ENCODE measurements at places on chromosomes 1 and 21. TPM values are rescaled to one million over a fixed set of nuclear protein-coding genes. Genes with fewer than 3 reads are reported as not detected.

TRAF3IP3 gene
- 194 TPM for total RNA-seq

URB1 gene
- total RNA-seq, result 30.9 TPM

ATP1A4 gene
- total RNA-seq, result not detected

GRCh38 chr1:215566556-215567490, at the start of gene KCTD3:
TSS of gene KCTD3 (plus strand) at chr1:215567304. CDS start at chr1:215567686, 382 bp downstream.
- DNase-seq, result peak; percentile 42

SPATA21 gene
- total RNA-seq, result not detected

DNA sequence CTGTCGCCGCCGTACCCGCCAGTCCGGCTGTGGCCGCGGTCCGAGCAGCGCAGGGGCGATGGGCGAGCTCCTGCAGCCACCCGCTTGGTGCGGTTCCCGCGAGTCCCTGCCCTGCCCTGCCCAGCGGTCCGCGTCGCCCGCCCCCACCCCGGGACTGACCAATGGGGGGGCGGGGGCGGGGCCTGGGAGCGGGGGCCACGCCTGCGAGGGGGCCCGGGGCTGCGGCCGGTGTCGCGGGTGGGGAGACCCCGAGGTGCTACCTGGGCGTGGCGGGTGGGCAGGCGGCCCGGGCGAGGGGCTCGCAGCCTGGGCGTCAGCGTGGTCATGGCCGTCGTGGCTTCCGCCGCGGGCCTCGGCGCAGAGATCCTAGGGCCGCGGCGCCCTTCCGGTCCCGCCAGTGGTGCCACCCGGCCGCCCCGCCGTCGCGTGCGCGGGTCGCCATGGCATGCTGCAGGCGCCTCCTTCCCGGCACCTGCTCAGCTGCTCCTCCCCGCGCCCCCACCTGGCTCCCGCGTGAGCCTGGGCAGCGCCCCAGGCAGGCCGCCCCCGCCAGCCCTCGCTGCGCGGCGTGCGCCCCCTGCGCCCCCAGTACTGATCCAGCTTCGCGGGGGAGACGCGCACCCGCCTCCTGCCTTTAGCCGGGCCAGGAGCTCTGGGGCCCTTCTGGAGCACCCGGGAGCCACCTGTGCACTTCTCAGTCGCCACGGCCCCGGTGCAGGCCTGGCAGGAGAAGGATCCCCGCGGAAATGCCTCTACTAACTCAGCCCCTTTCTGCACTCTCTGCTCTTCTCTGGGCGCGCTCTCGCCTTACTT, at the start of gene BMP8B:
Gene BMP8B, minus strand, starts transcription at position 108 of the 813 bp plus-strand sequence. CDS start 380 bp downstream, outside the sequence.
- peak; percentile 52 for DNase-seq

S100A8 gene
- total RNA-seq, result not detected

DNA sequence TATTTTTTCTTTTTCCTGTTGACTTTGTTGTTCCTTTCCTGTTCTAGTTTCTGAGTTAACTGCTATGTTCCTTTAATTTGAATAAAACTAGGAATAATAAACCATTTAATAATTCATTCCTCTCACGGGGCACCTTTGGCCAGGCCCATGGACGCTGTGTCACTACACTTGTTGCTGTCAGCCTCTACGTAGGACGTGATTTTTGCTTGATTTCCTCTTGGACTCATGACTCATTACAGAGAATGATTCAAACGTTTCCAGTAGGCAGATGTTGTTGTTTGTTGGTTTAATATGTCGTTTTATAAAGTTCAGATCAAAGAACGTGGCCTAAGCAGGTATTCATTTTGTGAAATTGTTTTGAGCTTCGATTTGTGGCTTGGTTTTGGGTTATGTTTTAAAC, 9.1 kb upstream of the SLC19A1 start:
- peak; percentile 73 for DNase-seq

- no peak for DNase-seq
Measured at GRCh38 chr1:248136811-248137210, 8.1 kb upstream of the OR2M5 start.

GRCh38 chr1:161013488-161014230, 7.3 kb downstream of the F11R start:
- DNase-seq, result peak; percentile 87

- no peak for DNase-seq
Measured at GRCh38 chr1:192038567-192038966, 119.7 kb upstream of the RGS18 start.

CYP2J2 gene
- total RNA-seq, result 0.83 TPM

GRCh38 chr1:114691061-114691460, 4.3 kb downstream of the AMPD1 start:
- no peak for DNase-seq

- DNase-seq, result no peak
Measured at GRCh38 chr1:147851149-147851548, 51.4 kb upstream of the GJA8 start.

DNA sequence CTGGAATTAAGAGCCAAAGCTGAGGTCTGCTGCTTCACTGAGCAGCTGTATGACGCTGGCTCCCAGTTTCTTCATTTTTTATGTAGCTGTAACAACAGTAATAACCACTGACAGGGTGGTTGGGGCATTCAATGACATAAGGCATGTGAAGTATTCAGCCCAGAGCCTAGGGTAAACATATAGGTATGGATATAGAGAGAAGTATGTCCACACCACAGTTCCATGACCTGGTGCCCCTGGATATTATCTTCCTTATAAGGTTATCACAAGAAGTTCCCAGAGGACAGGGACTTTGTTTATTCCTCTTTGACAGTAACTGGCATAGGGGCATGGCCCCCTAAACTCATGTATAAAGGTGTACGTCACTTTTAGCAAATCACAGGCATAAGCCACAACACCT, 14.7 kb downstream of the RAB42 start:
- no peak for DNase-seq

PIK3CD gene
- total RNA-seq, result 152 TPM

- peak; percentile 75 for DNase-seq
Measured at GRCh38 chr1:45018599-45019230, 6.7 kb downstream of the UROD start.

GRCh38 chr1:56957931-56958330, 7.9 kb downstream of the C8B start:
- no peak for DNase-seq

GRCh38 chr1:189606795-189607476, 870.7 kb downstream of the BRINP3 start:
- DNase-seq, result no peak

DNA sequence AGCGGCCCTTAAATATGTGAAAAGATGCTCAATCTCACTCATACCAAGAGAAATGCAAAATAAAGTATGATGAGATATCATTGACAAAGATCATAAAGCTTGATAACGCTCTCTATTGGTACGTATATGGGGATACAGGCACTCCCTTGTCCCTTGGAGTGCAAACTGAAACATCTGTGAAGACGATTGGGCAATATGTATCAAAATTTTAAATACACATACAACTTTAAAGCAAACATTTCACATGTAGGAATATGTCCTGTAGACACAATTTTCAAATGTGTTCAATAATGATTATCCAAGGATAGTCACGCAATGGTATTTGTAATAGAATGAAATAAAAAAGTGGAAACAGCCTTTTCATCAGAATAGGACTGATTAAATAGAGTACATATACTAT, 2.0 kb upstream of the GJB3 start:
- no peak for DNase-seq

GRCh38 chr1:115666702-115667101, 24.9 kb downstream of the VANGL1 start:
- no peak for DNase-seq

GRCh38 chr1:168835176-168835575, 106.2 kb upstream of the DPT start:
- no peak for DNase-seq

GRCh38 chr1:56703747-56704146, 58.6 kb downstream of the PRKAA2 start:
- DNase-seq, result no peak

- DNase-seq, result peak; percentile 30
Measured at GRCh38 chr1:183609313-183609712, 19.1 kb upstream of the NCF2 start.

GUCA2A gene
- not detected for total RNA-seq

DNA sequence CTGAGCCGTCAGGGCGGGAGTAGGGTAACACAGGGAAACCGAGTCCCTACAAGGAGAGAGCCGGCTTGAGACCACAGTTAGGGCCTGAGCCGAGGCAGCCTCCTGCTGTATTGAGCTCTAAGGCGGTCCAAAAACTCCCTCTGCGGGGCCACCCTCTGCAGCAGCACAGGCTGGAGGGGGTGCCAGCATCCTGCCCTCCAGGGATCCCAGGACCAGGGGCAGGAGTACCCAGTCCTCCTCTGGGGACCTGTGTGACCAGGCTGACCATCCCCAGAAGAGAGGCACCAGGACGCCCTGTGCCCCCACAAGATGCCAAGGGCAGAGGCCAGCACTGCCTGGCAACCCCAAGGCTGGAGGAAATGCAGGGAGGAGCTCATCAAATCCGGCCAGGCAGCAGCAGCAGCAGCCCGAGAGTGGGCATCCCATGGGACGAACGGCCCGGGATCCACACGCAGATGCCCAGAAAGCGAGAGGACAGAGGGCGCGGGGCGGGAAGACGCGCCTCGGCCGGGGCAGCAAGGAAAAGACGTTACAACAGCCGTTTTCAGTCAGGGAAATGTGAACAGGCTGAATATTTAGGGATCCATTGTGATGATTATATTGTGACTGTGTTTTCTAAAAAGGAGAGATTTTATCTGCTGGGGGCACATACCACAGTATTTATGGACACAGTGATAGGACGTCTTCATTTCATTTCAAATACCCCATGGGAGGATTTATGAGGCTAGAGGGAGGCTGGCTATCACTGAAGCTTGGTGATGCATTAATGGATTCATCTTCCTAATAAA, 57.1 kb upstream of the COL18A1 start:
- no peak for DNase-seq

TTC39A gene
- not detected for total RNA-seq

SMIM1 gene
- 2.2 TPM for total RNA-seq

- DNase-seq, result peak; percentile 84
Measured at GRCh38 chr1:116556289-116557006, 14.4 kb downstream of the CD58 start.

CYYR1 gene
- total RNA-seq, result not detected

- no peak for DNase-seq
Measured at GRCh38 chr1:180218806-180219765, 11.0 kb upstream of the LHX4 start.

DRAXIN gene
- total RNA-seq, result 0.18 TPM

BRINP3 gene
- total RNA-seq, result not detected

- DNase-seq, result no peak
Measured at GRCh38 chr21:42607525-42608102, 45.8 kb upstream of the PDE9A start.

- no peak for DNase-seq
Measured at GRCh38 chr1:219566951-219567947, 45.7 kb downstream of the ZC3H11B start.

CFHR4 gene
- total RNA-seq, result not detected

DNA sequence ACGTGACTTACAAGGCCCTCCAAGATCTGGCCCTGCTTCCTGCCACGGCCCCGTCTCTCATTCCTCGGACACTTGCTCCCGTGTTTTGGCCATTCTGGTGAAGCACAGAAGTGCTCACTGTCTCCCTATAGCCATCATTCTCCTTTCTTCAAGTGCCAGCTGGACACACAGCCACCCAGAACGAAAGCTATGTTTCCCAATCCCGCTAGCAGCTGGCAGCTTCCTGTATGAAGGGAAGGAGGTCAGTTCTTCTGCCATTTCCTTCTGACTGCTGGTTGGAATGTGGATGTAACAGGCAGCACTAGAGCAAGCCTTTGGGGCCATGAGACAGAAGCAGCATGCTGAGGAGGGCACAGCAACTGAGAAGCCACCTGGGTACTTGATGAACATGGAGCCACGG, 82.8 kb downstream of the TGFBR3 start:
- DNase-seq, result no peak

GRCh38 chr1:171772312-171772711, 9.1 kb upstream of the METTL13 start:
- no peak for DNase-seq

TACSTD2 gene
- total RNA-seq, result 0.92 TPM

DNA sequence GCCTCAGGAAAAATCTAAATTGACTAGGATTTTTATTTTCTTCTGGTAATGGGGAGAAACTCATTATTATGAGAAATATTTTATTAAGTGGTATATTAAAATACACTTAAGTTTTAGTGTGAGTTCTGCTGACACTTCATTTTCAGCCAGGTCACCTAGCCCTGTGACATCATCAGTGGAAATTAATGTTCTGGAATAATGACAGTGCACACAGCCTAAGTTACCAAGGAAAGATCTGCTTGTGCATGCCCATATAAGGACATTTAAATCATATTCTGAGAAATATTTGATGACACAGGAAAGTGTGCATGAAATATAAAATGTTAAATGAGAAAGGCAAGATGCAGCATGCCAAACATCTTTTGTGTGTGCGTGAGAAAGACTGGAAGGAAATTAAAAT, 102.0 kb downstream of the KIF14 start:
- no peak for DNase-seq

DNA sequence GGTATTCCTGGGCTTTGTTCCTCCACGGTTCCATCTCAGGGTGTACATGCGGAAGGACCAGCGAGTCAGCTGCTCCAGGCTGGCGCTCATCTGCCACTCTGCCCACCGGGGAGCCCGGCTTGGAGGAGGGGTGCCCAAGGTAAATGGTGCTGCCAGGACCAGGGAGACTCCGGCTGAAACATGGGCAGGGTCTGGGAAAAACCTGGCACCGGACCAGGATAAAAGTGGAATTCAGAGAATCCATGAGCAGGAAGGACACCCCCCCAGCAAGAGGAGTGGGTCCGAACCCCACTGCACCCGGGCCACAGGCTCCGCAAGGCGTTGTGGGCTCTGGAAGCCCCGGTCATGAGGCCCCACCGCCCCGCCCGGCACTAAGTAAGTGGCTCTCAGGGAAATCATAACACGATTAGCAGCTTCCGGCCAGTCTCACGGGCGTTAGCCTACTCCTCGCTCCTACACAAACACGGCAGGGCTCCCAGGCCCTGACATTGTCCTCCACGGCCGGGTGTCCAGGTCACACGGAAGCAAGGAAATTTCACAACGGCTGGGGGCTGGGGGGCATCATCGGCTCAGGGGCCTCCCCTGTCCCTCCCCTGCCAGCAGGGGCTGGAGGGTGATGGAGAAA, 21.1 kb downstream of the MEGF6 start:
- no peak for DNase-seq

GRCh38 chr21:31660591-31660990, 1.1 kb downstream of the SOD1 start:
- no peak for DNase-seq

S100A9 gene
- total RNA-seq, result not detected

WNT4 gene
- total RNA-seq, result not detected

SNRNP40 gene
- total RNA-seq, result 98.6 TPM

- DNase-seq, result no peak
Measured at GRCh38 chr1:60877376-60877775, 205.0 kb upstream of the NFIA start.

- DNase-seq, result peak; percentile 91
Measured at GRCh38 chr1:2414297-2414958, 2.1 kb upstream of the PEX10 start.

FAAP20 gene
- 64.7 TPM for total RNA-seq

EXOC8 gene
- 12.8 TPM for total RNA-seq

TBX19 gene
- 1.5 TPM for total RNA-seq

DNA sequence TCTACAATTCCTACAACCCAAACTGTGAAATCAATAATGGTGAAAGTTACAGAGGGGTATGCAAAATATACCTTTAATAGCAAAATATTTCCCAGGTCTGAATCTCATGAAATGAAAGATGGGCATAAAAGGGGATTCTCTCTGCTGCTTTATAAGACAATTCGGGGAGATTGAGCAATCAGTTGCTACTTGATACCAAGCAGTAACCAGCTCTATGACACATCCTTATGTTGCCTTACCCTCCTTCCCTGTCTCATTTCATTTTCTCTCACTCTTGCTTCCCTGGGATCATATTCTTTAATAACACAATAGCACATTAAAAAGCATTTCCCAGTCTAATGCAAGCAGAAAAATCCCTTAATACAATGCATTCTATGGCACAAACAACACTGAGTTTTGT, 29.0 kb downstream of the ZSWIM5 start:
- no peak for DNase-seq

All from activated CD8-positive, alpha-beta T cell treated with anti-CD3 and anti-CD28 coated beads for 36 hours (primary cell).